ENCODE measurements at places on chromosomes 11 and 22.

- DNase-seq, result no peak
These were observed 40.8 kb downstream of the SLC5A1 start for GRCh38 chr22:32083814-32084213.

DNA sequence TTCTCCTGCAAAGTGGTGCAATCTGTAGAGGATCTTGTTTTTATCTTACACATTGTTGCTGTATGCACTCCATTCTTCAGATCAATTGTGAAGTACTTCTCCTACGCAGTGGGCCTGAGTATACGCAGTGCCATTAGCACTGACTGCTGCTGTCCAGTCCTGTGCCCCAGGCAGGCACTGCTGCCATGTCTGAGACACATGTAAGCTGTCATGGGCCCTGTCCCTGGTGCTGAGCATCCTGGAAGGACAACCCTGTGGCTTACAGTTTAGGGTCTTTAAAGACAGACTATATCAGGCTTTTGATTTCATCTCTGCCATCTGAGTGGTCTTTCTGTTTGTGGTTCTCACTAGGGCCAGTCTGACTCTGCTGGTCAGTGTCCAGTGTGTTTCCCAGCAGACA lies 44.8 kb upstream of the PTPN5 start:
- DNase-seq, result no peak

GRCh38 chr11:62333768-62334167 lies 3.5 kb upstream of the ASRGL1 start:
- DNase-seq, result no peak

- no peak for DNase-seq
These were observed 18.6 kb downstream of the TSKU start for GRCh38 chr11:76801736-76802135.

GRCh38 chr11:99631618-99632017 lies 610.9 kb downstream of the CNTN5 start:
- no peak for DNase-seq

DNA sequence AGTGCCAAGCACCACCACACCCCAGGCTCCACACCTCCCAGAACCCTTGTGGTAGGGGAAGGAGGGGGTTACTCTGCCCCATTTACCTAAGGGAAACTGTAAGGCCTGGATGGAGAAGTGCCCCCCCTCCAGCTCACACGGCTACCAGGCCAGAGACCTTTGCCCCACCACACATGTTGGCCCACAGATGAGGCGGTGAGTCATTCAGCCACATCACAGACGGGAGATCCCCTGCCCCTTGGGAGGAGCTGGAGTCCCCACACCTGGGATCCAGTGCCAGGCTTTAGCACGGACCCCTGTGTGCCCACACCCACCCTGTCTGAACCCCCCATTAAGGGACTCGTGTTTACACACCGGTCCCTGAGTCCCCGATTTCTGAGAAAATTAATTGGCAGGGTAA lies 24.9 kb downstream of the CDKN1C start:
- no peak for DNase-seq

DNA sequence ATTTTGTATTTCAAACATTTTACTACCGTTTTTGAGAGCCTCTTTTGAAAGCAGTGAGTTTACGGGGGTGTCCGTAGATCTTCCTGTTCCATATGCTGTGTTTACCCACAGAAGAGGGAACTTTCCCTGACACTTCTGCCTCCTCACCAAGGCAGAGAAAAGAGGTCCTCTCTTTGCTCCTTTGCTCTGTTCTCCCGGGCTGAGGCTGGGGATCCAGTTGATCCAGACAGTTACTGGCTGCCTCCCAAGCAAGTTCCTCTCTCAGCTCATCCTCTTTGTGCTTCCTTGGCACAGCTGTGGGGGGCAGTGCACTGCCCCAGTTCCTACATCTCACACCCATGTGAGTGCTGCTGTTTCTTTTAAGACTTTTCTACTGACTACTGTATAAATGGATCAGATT lies 813.7 kb downstream of the NTM start:
- DNase-seq, result no peak

- no peak for DNase-seq
These were observed 100.5 kb downstream of the WT1 start for GRCh38 chr11:32334822-32335221.

- no peak for DNase-seq
These were observed 33.5 kb upstream of the CRTAM start for GRCh38 chr11:122804796-122805195.

DNA sequence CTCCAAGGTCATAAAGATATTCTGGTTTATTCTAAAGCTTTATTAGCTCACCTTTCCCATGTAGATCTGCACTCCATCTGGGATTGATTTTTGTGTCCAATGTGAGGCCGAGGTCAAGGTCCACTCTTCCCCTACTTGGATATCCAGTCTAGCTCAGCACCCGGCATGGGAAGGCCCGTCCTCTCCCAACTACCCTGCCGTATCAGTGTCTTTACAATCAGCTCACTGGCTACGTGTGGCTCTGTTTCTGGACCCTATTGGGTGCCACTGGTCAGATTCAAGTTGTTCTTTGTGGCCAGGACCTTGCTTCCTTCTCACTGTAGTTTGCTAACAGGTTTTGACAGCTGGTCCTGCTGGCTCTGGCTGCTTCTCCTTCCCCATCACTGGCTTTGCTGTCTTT lies 30.9 kb downstream of the KCNQ1OT1 start:
- DNase-seq, result no peak

DNA sequence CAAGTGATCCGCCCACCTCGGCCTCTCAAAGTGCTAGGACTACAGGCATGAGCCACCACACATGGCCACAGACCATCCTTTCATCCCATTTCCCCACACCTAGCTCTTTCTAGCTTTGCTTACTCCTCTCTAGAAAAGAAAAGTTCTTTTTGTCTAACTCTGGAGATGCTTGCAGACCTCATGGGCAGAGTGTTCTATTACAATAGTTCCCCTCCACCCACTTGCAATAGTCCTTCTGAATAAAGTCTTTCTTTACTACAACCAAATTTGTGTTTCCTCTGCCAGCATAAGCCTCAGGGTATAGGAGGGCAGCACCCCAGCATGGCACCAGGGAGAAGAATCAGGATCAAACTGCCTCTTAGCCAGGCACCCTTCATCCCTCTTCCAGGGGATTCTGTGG lies 18.8 kb upstream of the RTL6 start:
- DNase-seq, result no peak

- peak; percentile 79 for DNase-seq
These were observed 44.9 kb downstream of the C11orf58 start for GRCh38 chr11:16783321-16783801.

DNA sequence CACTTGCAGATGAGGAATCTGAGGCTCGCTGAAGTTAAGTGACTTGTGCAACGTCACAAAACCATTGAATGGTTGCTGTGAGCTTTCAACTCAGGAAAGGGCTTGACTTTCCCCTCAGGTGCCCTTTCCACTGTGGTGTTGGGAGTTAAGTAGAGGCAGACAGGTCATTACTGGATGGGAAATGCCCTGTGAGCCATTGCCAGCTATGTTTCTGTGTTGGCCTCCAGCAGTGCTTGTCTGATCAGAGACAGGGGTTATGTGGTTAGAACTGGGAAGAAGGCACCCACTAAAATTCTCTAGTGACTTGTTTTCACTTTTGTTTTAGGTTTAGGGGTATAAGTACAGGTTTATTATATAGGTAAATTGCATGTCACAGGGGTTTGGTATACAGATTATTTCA lies 96.6 kb downstream of the FDX1 start:
- DNase-seq, result no peak

DNA sequence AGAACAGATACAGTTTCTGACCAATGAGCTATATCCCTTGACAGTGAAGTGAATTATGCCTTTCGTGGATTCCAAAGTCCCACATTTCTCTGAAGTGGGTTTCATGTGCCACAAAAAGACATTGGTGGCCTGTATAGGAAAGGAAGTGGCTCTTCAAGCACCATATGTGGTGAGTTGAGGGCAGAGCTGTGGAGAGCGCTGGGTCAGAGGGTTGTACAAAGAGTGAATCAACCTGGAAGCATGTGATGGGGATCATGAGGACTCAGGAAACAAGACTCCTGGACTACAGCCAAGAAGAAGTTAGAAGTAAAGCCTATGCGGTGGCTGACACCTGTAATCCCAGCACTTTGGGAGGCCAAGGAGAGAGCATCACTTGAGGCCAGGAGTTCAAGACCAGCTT lies 579 bp upstream of the SLC5A4 start:
- no peak for DNase-seq

DNA sequence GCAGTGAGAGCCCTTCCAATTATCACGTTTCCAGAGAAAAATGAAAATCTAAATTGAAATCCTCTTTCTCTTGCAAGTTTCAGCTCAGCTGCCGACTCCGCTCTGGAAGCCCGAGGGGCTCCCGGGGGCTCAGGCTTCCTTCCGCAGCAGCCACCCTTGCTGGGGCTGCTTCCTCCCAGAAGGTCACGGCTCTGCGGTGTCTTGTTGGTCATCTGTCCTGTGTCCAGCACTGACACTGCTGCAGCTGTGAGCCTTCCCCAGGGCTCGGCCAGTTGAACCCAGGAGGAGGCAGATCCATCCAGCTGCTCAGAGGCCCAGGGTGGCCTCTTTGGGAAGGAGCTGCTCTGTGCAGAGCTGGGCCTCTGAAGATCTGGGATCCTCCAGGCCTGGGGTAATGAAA lies 1337.2 kb downstream of the TBC1D22A start:
- DNase-seq, result no peak

DNA sequence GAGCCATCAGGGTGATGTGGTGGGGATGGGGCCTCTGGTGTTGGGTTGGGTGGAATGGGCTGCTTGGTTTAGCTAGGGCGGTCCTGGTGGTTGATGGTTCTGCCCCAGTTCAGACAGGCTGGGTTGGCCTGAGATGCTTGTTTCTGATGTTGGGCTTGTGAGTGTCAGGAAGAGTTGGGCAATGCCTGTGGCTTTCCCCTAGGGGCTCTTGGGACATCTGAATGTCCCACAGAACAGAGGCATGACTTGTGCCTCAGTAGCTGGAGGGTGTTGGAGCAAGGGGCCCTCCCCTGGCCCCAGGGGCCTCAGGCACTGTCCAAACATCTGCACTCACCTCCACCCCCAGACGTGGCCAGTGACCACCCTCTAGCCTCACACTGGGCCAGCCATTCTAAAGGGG lies 14.0 kb upstream of the CTSD start:
- DNase-seq, result peak; percentile 74

DNA sequence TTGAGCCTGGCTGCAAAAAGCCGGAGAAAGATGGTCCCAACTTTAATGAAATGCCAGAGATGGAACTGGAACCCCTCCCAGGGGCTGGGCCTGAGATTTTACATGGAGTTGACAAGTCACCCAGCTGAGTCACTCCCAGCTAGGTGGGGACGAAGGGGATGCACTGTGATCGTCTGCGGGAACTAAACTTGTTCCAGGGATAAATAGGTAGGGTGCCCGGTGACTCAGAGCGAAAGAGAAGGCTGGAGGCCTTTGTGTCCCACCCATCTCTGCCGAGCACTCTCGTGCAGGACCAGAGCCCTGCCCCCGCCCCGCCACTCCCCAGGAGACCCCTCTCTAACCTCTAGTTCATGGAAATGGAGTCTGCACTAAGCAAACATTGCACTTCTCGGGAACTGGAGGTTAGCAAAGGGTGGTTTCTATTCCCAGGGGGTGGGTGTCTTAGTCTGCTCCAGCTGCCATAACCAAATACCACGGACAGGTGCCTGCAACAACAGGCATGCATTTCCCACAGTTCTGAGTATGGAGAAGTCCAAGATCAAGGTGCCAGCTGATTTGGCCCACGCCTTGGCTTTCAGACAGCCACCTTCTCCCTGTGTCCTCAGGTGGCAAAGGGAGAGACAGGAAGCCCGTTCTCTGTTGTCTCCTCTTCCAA lies 60.7 kb upstream of the FADD start:
- no peak for DNase-seq

- DNase-seq, result no peak
These were observed 98.7 kb downstream of the MPPED1 start for GRCh38 chr22:43510281-43511070.

- DNase-seq, result no peak
These were observed 30.7 kb downstream of the BUD13 start for GRCh38 chr11:116742104-116742503.

DNA sequence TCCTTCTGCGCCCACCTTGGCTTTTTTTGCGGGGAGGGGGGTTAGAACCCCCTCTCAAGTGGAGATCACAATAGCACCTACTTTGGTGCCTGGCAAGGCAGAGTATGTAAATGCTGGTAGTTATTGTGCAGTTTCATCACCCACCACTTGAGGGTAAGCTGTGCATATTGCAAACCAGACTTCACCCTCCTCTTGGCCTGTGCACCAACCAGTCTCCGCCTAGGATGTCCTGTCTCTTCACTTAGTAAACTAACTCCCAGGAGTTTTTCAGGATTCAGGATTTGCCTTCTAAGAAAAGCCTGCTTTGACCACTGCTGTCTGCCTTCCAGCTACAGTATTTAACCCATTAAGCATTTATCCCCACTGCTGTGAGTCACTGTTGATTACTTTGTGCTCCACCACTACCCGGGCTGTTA lies 2.0 kb upstream of the UBXN1 start:
- no peak for DNase-seq

- no peak for DNase-seq
These were observed 11.0 kb upstream of the APOL6 start for GRCh38 chr22:35637254-35637653.

DNA sequence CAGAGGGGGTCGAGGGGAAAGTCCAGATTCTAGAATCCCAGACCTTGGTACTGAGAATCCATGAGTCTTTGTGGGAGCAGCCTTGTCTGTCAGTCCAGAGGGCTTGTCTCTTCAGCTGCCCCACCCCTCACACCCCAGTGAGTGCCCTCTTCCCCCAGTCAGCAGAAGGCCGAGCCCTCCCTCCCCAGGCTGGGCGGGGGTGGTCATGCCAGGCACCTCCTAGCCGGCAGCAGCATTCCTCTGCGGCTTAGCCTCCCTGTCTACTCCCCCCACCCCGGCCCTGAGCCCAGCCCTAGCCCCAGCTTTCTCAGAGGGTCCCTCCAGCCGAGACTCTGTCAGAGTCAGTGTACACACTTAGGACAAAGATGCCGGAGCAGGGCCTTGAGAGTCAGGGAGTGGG lies 4.6 kb downstream of the SOX10 start:
- DNase-seq, result no peak

DNA sequence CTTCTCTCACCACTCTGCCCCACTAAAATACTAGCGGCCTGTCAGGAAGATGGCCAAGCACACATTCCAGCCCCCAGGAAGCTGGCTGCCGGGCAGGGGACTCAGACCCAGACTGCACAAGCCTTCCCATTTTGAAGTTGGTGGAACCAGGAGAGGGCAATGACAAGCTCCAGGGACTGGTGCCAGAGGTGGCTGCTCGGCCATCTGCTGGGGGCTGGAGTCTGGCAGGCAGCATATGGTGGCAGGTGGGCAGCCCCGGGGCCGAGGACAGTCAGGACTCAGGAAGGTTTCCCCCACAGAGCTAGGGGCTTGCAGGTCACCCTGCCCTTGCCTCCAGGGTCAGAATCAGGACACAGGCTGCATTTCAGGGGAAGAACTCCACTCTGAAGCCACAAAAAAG lies 22.6 kb downstream of the KCNJ5 start:
- peak; percentile 72 for DNase-seq

DNA sequence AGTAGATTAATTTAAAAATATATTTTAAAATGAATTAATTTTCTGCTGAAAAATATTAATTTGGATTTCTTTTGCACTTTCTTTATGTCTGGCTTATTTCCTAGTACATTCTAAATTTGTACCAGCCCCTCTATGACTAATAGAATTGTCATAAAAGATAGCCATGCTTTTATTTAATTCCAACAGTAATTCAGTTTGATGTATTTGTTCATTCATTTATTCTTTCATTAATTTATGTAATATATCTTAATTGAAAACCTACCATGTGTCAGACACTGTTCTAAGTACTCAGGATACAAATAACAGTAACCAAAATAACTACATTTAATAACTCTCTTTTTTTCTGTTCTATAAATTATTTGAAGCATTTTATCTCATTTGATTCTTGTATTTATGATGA lies 264.0 kb upstream of the CCDC179 start:
- no peak for DNase-seq

- DNase-seq, result no peak
These were observed 377.6 kb downstream of the DCDC1 start for GRCh38 chr11:30991802-30992512.
